Airway epithelial cell (primary cell): ENCODE measurements at places on chromosomes 12 and 14. TPM values are rescaled to one million over a fixed set of nuclear protein-coding genes. Genes with fewer than 3 reads are reported as not detected.

Gene DNAI7
- total RNA-seq = 0.28 TPM in 1 of 2 replicates, not detected in the other

Gene MCRS1
- total RNA-seq = 66.0 and 75.8 TPM in 2 replicates

Gene PIANP
- not detected in 2 replicates for total RNA-seq

Gene ADCK1
- total RNA-seq = 2.8 and 4.7 TPM in 2 replicates

Gene ACRBP
- 0.28 TPM in 1 of 2 replicates, not detected in the other for total RNA-seq
